Left ventricle myocardium inferior (tissue), 1 donor: ENCODE measurements at places on chromosomes 13 and 19. TPM values are rescaled to one million over a fixed set of nuclear protein-coding genes. Genes with fewer than 3 reads are reported as not detected.

- no peak for DNase-seq
Observed at GRCh38 chr13:110944121-110944967, 29.5 kb upstream of the ANKRD10 start.

DNA sequence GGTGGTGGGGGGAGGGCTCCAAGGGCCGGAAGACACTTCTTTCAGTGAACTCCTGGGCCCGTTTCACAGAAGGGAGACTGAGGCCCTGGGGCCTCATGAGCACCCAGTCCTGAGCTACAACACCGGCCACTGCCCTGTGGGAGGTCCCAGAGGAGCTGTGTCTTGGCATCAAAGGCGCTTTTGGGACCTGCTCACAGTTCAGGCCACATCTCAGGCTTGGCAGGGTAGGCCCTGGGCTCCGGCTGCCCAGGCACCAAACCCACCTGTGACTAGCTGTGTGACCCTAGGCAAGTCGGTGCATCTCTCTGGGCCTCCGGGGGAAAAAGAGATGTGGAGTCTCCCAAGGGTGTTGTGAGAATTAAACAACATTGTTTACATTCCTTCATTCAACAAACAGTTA is 29.5 kb downstream of the NFILZ start:
- no peak for DNase-seq

GRCh38 chr13:42331009-42331408 is 59.1 kb downstream of the AKAP11 start:
- DNase-seq: no peak

GRCh38 chr19:44810234-44811121 is 1.6 kb downstream of the BCAM start:
- no peak for DNase-seq

DNA sequence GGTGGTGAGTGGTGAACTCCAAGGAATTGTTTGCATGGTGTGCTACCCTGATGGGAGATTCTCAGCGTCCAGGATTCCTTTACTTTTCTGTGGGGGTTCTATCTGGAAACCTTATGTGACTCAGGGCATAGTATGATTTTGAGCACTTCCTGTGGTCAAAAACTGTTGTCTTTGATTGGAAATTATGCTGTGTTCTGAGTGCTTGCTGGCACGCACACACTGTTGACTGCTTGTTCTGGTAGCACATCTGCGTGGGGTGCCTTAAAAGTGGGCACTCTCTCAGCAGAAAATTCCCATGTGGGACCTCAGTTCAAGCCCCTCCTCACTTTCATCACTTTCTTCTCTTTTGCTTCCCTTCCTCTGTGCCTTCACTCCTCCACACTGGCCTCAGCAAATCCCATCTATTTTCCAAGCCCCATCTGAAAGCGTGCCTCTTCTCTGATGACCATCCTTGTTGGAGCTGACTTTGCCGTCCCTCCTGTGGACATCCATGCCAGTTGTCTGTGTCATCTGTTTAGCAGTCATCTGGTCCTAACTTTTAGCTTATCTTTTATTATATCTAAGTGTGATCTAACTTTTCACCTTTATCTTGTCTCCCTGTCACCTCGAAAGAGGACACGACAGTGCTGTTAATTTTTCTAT is 56.4 kb upstream of the NPAS1 start:
- no peak for DNase-seq

- no peak for DNase-seq
Observed at GRCh38 chr13:75763512-75763911, 127.4 kb downstream of the LMO7 start.

GRCh38 chr19:46466536-46467196 is 4.7 kb downstream of the PNMA8A start:
- DNase-seq: peak; percentile 56

DNA sequence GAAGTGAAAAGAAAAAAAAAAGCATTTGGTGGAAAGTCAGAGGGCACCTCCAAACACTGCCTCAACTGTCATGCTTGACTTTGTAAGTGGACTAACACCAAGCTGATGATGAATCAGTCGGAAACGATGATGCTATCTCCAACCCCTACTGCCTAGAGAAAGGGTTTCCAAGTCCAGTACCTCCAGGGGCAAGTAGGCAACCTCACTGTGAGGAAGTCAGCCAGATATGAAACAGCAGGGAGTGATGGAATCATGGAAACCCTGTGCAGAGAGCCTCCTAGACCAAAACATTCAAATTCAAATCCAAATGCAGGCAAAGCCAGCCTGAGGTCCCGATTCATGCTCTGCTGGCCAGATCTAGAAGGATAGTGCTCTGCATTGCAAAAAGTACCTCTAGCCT is 100.9 kb upstream of the SERP2 start:
- no peak for DNase-seq

- DNase-seq: no peak
Observed at GRCh38 chr13:111542530-111543341, 222.3 kb downstream of the TEX29 start.

GRCh38 chr13:107835339-107836018 is 379.9 kb downstream of the LIG4 start:
- no peak for DNase-seq

DNA sequence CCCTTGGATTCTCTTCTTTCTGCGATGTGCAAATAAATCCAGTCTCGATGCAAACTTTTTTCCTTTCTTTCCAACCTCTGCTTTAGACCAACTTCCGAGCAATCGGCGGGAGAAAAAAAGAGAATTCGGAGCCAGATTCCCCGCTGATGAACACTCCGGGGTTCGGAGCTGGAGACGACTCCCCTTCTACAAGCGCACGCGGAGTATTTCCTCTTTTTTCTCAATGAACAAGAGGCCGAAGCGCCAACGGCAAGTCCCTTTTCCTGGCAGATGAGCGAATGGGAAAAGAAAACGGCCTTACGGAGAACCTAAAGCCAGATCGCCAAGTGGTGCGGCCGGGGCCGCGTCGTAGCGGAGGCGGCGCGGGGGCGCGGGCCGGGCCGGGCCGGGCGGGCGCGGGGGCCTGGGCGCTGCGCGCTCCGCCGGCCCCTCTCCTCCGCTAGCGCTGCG is 250 bp downstream of the SPRY2 start:
- no peak for DNase-seq

DNA sequence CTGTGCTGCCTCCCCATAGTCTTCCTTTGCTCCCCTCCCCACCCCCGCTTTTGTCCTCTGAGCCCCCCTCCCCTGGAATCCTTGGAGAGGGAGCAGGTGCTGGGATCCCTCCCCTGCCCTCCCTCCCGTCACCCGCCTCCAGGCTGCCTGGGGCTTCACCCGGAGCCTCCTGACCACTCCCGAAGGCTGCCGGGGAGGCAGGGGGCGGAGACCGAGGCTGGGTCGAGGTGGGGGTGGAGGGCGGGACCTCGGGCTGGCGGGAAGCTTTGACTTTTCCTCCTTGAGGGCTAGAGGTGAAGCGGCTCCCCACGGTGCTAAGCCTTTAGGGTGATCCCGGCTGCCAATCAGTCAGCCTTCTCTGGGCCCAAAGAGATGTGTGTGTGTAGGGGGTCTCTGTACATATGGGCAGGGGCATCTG is 1.5 kb downstream of the KMT5C start:
- DNase-seq: peak; percentile 74

DNA sequence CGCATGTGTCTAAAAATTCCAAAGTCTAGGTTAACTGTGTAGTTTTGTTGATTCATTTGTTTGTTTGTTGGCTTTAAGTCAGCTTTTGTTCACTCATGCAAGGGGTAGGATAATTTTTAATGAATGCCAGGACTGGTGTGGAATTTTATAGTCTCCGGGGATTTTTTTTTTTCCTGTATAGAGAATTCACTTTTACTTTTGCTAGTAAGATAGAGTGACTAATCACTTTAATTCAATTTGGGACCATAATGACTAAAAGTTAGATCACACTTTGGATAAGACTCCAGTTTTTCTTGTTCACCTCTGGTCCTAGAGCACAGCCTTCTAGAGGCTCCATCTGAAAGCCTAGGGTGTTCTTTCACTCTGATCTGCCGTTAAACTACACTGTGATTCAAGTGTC is 1690.0 kb downstream of the PCDH9 start:
- DNase-seq: no peak

- no peak for DNase-seq
Observed at GRCh38 chr13:41966671-41967070, 5.8 kb upstream of the VWA8 start.

DNA sequence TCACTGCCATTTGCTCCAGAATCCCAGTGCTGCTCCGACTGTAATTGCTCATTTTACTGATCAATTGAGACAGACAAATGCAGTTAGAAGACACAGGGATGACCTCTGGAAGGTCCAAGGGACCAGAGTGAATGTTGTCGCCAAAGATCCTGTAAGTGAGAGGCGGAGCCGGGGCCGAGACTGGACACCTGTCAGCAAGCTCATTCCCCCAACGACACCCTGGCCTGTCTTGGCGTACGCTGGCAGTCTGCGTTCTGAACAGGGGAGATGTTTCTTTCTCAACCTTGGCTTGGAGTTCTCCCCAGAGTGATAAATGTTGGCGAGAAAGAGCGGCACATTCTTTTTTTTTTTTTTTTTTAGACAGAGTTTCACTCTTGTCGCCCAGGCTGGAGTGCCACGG is 24.2 kb downstream of the GADD45B start:
- no peak for DNase-seq

DNA sequence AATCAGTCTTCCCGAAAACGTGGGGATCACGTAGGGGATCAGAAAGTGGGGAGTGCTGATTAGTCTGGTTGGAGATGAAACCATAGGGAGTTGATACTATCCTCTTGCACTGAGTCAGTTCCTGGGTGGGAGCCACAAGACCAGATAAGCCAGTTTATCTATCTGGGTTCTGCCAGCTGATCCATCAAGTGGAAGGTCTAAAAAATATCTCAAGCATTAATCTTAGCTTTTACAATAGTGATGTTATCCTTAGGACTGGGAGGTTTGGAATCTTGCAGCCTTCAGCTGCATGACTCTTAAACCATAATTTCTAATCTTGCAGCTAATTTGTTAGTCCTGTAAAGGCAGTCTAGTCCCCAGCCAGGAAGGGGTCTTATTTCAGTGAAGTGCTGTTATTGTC is 2474.2 kb downstream of the PCDH9 start:
- no peak for DNase-seq

DNA sequence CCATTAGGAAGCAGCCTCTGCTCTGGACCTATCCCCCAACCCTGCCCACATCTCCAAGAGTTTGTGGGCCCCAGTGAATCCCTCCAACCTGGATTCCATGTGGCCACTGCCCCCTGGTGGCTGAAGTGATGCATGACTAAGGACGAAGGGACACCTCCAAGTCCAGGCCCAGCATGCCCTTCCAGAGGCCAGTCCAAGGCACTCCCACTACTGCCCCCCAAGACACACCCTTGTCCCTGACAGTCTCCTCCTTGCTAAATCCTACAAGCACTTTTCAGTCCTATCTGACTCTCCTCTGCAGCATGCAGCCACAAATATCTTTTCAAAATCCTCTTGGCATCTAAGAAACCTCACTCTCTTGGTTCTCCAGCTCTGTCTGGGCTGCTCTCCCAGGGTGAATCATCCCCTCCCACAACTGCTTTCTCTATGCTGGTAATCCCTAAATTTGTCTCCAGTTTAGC is 33.0 kb downstream of the DEDD2 start:
- peak; percentile 70 for DNase-seq

DNA sequence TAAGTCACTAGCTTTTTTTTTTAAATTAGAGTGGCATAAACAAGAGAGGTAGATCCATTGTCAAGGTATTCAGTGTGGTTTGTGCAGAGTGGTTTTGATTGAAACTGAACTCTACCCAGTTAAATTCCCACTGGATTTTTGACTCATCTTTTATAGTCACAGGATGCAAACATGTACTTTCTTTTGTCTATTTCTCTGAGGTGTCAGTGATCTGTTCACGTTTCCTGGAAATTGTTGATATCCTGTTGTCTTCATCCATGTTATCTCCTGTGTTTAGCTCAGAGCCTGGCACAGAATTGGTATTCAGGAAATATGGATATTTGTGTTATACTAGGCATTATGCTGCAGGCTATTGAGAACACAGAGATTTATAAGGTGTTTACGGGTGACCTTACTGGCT is 119.7 kb downstream of the PCCA start:
- no peak for DNase-seq

DNA sequence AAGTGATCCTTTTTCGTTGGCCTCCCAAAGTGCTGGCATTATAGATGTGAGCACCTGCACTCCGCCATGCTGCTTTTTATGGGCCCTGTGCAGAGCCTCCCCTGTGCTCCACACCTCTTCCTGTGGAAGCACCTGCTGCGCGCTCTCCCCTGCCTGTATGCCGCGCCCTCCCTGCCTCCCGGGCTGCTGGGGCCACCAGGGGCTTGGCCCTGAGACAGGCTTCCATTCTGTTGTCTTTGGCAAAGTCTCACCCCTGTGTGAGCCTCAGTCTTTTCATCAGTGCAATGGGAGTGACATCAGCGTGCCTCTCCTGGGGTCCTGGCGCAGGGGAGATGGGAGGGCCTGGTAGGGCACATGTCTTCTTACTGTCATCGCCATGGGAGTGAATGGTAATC is 1.3 kb downstream of the FAM174C start:
- DNase-seq: no peak

DNA sequence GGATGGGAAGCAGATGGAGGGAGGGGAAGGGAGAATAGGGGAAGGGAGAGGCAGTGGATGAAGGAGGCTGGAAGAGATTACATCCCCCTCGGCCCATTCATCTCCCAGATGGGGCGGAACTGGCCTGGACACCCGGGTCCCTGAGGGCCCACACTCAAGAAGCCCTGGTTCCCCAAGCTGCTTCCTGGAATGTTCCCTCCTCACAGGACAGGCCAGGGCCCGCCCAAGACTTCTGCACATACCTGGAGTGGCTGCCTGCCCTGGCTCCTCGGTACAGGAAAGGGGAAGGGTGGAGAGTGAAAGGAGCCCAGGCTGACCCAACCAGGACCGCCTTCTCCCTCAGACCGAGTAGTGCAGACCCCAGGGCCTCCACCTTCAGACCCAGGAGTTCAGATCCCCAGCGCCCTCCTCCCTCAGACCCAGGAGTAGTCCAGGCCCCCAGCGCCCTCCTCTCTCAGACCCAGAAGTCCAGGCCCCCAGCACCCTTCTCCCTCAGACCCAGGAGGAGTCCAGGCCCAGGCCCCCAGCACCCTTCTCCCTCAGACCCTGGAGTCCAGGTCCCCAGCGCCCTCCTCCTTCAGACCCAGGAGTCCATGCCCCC is 489 bp downstream of the NTF4 start:
- DNase-seq: no peak

DNA sequence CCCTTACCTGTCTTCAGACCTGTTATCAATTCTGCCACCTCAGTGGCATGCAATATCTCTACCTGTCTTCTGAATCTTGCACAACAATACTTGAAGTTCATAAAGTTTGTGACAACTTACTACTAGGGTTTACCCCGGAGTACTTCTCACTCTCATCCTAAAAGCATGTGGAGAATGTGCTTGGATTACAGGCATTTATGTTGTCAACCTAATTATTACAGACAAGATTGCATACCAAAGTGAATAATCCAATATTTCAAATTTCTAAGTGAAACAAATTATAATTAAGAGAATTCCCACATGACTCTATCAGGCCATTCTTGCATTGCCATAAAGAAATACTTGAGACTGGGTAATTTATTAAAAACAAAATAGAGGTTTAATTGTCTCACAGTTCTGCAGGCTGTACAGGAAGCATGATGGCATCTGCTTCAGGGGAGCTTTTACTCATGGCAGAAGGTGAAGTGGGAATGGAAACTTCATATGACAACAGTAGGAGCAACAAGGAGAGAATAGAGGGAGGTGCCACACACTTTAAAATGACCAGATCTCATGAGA is 661.0 kb upstream of the SPRY2 start:
- DNase-seq: no peak

- no peak for DNase-seq
Observed at GRCh38 chr19:38733241-38733492, 11.1 kb downstream of the CAPN12 start.

The ZFP30 gene
- 7.7 TPM for total RNA-seq

The ELSPBP1 gene
- not detected for total RNA-seq

The PRR19 gene
- total RNA-seq: not detected

The CBARP gene
- total RNA-seq: 0.96 TPM

The LPAR6 gene
- total RNA-seq: 11.5 TPM

The ETV2 gene
- total RNA-seq: 0.33 TPM

The TRPC4 gene
- total RNA-seq: 0.19 TPM

The BRME1 gene
- total RNA-seq: 0.82 TPM

The C1QTNF9 gene
- 3.0 TPM for total RNA-seq
